ENCODE measurements at places on chromosomes 6 and 20.

- peak; percentile 94 for DNase-seq
These were observed 64.7 kb downstream of the TRAM2 start for GRCh38 chr6:52512199-52512598.

GRCh38 chr20:44033344-44033743 is 118.7 kb downstream of the TOX2 start:
- no peak for DNase-seq

DNA sequence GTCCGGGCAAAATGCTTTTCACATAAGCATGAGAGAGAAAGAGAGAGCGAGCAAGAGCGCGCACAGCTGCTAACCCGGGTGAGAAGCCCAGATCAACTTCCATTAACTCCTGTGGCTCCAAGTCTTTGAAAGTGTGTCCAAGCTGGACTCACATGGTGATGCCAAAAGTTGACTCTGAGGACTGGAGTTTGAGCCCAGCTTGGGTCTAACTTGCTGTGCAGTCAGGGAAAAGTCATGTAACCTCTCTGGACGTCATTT is 357.2 kb upstream of the SULF2 start:
- DNase-seq, result no peak

- DNase-seq, result no peak
These were observed 640 bp downstream of the SAYSD1 start for GRCh38 chr6:39114388-39114703.

DNA sequence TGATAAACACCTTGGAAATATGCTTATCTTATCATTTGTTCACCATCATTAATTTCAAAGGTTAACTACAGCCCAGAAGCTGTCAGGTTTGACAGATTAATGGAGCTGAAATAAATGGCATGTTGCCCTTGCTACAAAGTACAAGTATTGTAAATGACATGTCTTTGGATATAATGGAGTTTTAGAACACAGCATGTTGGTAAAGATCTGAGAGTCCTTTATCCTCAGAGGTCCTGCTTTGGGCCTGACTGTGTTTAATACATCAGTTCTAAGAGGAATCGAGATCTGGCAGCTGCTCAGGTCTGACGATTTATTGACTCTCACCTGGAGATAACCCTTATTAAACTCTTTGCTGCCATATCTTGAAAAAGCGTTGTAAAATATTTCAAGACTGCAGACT is 222.7 kb upstream of the OPRM1 start:
- DNase-seq, result no peak

- DNase-seq, result no peak
These were observed 120.8 kb downstream of the BACH2 start for GRCh38 chr6:90175627-90176538.

DNA sequence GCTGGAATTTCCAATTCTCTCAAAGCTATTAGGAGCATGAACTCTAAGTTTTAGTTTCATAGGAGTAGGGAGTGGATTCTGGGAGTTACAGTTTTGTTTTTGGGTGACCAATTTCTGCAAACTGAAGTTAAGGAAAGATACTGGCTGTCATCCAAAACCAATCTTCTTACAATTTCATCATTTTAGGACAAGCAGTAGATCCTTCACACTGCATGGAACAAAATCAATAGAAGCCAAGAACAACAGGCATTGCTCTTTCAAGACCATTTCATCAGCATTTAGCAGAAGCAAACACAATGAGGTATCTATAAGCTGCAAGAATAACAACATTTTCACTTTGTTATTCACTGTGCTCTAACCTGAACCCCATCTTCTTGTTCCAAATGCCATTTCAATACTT is 173.0 kb downstream of the GMDS start:
- peak; percentile 78 for DNase-seq

GRCh38 chr6:80464901-80465300 is 358.4 kb downstream of the BCKDHB start:
- no peak for DNase-seq

DNA sequence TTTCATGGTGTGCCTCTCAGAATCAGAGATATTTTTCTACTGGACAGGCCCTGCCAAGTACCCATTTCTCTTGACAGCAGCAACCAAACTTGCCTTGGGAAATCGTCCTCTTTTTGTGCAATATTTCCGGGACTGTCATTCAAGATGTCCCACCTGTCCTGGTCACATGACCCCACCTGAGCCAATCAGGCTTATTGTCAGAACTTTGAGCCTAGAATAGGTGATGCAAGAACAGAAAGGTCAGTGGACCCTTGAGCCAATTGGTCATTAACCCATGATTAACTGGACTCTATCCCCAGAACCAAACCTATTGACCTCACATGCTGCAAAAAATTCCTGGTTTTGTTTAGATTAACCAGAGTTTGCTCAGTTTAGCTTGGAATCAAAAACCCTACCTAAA is 108.3 kb upstream of the TOP1 start:
- DNase-seq, result no peak

- DNase-seq, result no peak
These were observed 27.4 kb upstream of the KHDC1 start for GRCh38 chr6:73290435-73290834.

GRCh38 chr20:20547221-20547875 is 165.1 kb downstream of the RALGAPA2 start:
- no peak for DNase-seq

GRCh38 chr20:63283397-63284082 is 9.4 kb upstream of the COL20A1 start:
- no peak for DNase-seq

DNA sequence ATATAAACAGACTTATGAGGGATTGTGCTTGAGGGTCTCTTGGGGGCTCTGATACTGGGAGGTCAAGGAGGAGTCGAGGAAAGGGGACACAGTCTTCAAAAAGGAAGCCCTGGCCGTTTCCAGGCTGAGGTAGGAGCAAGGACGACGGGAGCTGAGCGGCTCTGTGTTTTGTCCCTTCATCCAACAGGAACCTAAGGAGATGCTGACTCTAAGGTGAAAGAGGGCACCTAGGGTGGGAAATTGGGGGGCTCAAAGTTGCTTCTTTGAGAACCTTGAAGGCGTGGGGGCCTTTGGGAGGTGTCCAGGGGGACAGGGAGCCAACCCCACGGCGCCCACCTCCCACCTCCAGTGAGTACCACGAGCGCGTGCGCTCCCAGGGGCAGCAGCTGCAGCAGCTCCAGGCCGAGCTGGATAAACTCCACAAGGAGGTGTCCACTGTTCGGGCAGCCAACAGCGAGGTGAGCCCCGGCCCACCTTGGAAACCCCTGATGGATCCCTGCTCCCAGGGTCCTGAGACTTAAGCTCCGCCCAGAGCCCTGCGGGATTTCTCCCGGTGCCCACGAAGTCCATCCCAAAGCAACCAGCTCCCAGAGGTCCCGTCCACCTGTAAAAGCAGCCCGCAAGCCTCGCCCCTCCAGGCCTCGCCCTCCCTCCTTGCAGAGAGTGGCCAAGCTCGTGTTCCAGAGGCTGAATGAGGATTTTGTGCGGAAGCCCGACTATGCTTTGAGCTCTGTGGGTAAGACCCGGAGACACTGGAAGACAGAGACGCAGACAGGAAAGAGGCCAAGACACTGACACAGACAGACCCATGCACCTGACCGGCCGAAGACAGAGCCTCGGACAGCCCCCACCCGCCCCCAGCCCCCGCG is 2.9 kb downstream of the SPAG4 start:
- DNase-seq, result peak; percentile 44

- DNase-seq, result no peak
These were observed 55.8 kb downstream of the ERMARD start for GRCh38 chr6:169807229-169807628.

DNA sequence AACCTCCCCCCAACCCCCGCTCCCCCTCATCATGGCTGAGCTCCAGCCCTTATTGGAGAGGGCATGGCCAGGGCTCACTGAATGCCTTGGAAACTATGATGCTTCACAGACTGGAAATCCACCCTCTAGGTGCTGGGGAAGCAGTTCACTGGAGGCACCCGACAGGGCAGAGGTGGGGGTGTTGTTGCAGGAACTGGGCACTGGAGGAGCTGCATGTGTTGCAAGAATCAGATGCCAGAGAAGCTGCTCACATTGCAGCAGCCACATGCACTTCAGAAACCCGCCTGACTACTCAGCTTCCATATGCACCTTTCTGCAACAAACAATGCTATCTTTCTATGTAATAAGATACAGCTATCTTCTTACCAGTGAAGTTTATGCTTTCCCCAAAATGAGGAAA is 7.9 kb upstream of the TBPL1 start:
- DNase-seq, result peak; percentile 39

DNA sequence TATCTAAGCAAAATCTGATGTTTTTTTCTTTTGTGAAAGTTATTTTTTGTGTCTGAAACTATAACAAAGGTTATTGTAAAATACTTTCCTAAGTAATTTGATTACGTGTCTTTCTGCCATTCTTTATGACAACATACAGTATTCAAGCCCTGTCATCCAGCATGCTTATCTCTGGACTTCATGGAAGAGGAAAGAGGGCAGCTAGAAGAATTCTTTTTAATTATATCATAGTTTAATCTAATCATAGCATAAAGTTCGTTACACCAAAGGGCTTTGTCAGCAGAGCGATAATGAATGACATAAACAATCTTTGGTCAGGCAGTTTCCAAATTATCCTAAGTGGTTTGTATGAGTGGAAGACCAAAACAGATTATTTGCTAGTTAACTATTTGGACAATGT is 3.5 kb downstream of the ENPP3 start:
- DNase-seq, result no peak

GRCh38 chr20:60057123-60057865 is 99.1 kb downstream of the CDH26 start:
- DNase-seq, result peak; percentile 83

DNA sequence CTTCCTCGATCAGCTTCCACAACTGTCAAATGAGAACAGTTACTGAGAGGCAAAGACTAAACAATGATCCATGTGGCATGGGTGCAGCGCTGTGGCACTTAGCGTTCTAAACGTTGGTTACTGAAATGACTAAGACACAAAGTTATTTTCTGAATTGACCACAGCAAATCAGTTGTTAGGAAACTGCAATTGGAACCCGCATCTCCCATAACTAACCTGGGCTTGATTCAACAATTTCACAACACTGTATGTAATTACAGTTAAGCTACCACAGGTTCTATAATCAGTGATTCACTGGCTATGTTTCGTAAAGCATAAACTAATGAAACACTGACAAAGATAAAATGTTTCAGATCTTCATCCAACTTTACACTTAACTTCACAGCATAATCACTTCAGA is 12.5 kb downstream of the WDR27 start:
- DNase-seq, result no peak

- no peak for DNase-seq
These were observed 9.1 kb downstream of the PNLDC1 start for GRCh38 chr6:159809149-159809548.

GRCh38 chr6:19812512-19813119 is 24.6 kb upstream of the ID4 start:
- peak; percentile 53 for DNase-seq

- peak; percentile 84 for DNase-seq
These were observed 103.6 kb upstream of the KCNK16 start for GRCh38 chr6:39426073-39426456.

GRCh38 chr20:49765846-49766541 is 46.6 kb upstream of the SLC9A8 start:
- no peak for DNase-seq

DNA sequence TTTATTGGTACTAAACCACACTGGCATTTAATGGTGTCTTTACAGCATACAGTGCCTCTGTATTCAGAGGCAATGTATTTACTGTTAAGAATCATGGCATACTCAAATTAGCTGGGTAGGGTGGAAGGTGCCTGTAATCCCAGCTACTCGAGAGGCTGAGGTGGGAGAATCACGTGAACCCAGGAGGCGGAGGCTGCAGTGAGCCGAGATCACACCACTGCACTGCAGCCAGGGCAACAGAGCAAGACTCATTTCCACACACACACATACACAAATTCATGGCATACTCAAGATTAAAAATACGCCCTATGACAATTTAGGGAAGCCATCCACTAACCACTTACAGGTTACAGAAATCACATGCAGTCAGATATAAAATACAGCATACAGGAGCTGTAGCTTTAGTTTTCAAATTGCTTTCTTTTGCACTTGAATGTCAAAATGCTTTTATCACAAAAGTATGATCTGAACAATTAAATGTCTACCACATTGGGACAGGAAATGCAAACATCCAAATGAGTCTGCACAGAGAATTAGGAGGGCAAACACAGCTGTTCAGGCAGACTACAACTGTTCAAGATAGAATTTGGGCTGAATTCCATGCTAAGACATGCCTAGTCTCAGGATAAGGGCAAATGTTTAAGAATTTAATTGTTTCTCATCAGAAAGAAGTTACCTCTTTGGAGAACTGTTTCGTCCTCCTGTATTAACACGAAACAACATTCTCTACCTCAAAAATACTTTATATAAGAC is 36.4 kb downstream of the CSNK2A1 start:
- no peak for DNase-seq

- peak; percentile 86 for DNase-seq
These were observed 32.5 kb downstream of the MUC22 start for GRCh38 chr6:31042806-31043205.

GRCh38 chr6:13496513-13497190 is 9.3 kb upstream of the GFOD1 start:
- no peak for DNase-seq

Measured in adipocyte (in vitro differentiated cells).